ENCODE measurements at places on chromosomes 6 and 20.

GRCh38 chr6:63280639-63281180 is 39.1 kb downstream of the LGSN start:
- H3K36me3 ChIP-seq: no peaks in the 10 kb centered on the region
- H3K27me3 ChIP-seq: peaks cover 4% of the 10 kb centered on the region
- no peak for DNase-seq
- peaks cover 8% of the 10 kb centered on the region for H3K4me1 ChIP-seq
- no peak overlapping the region for H3K4me3 ChIP-seq

DNA sequence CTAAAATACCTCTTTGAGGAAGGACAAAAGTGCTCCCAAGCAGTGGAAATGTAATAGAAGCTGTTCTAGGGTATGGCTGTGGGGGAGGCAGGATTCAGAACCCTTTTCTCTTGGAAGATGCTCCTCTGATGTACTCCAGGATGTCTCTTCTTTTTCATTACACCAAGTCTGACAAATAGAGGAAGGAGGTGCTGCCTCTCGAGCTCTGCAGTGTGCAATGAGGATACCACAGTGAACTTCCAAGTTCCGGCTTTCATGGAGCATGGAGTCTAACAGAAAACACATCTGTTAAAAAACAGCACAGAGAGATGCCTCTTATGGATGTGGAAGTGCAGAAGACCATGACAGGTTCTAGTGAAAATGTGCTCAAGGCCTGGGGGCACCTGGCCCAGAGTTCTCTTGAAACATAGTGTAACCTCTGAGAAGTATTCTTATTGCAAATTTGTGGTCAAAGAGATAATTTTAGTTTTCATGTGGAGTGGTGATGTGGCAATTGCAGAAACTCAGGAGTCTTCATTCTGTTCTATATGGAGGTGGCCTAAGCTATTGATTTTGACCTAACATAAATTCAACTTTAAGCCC is 362.0 kb upstream of the CITED2 start:
- no peaks in the 10 kb centered on the region for H3K27me3 ChIP-seq
- H3K27ac ChIP-seq: no peak overlapping the region
- no peaks in the 10 kb centered on the region for H3K36me3 ChIP-seq
- DNase-seq: no peak
- no peaks in the 10 kb centered on the region for H3K4me1 ChIP-seq

GRCh38 chr6:110356778-110357177 is 1.4 kb downstream of the METTL24 start:
- peak overlapping the region; percentile 50 for H3K27ac ChIP-seq
- peak overlapping the region; percentile 94 for H3K4me3 ChIP-seq
- peaks cover 26% of the 10 kb centered on the region for H3K27me3 ChIP-seq
- no peaks in the 10 kb centered on the region for H3K36me3 ChIP-seq

GRCh38 chr20:63264519-63264918 is 8.1 kb upstream of the ARFGAP1 start:
- no peak overlapping the region for H3K4me3 ChIP-seq
- no peaks in the 10 kb centered on the region for H3K36me3 ChIP-seq
- peaks cover 22% of the 10 kb centered on the region for H3K4me1 ChIP-seq
- no peak overlapping the region for H3K27ac ChIP-seq
- no peaks in the 10 kb centered on the region for H3K27me3 ChIP-seq

GRCh38 chr6:134574491-134574890 is 256.6 kb upstream of the SGK1 start:
- no peak overlapping the region for H3K27ac ChIP-seq
- H3K4me3 ChIP-seq: no peak overlapping the region
- H3K4me1 ChIP-seq: no peaks in the 10 kb centered on the region
- DNase-seq: no peak

Data from type B pancreatic cell (in vitro differentiated cells).